SK-N-DZ (cell line): ENCODE measurements at places on chromosomes 3 and 15.

DNA sequence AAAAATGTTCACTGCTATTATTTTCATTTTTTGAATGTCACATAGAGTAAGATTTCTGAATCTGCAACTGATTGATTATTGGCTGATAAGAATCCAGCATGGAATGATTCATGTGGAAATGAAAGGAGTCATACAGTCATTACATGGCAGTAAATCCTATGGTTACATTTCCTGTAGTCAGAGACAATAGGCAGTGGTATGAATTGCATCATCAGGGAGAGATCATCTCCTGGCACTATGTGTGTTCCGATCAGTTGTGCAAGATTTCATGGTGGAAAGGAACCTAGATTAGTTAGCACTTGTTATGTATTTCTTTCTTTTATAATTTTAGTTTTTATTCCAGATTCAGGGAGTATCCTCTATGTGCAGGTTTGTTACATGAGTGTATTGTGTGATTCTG is 38.8 kb downstream of the SLC12A1 start:
- DNase-seq = no peak

DNA sequence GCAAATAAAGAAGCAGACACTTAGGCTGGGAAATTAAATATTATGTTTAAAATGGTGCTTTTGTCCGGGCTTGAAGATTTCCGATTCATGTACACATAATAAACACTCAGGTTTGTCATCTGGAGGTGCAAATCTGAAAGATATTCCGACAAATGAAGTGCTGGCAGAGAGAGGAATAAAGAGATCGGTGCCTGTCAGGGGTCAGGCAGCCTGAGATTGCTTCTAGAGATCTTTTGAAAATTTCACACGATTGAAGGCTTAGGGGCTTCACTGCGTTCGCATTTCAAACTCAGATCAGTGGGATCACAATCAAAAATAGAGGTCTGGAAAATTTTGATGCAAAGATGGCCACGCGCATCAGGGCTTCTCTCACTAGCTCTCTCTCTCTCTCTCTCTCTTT is 33.2 kb downstream of the NR2F2 start:
- no peak for DNase-seq

- no peak for DNase-seq
These were observed 220.0 kb downstream of the C3orf38 start for GRCh38 chr3:88369767-88370166.

DNA sequence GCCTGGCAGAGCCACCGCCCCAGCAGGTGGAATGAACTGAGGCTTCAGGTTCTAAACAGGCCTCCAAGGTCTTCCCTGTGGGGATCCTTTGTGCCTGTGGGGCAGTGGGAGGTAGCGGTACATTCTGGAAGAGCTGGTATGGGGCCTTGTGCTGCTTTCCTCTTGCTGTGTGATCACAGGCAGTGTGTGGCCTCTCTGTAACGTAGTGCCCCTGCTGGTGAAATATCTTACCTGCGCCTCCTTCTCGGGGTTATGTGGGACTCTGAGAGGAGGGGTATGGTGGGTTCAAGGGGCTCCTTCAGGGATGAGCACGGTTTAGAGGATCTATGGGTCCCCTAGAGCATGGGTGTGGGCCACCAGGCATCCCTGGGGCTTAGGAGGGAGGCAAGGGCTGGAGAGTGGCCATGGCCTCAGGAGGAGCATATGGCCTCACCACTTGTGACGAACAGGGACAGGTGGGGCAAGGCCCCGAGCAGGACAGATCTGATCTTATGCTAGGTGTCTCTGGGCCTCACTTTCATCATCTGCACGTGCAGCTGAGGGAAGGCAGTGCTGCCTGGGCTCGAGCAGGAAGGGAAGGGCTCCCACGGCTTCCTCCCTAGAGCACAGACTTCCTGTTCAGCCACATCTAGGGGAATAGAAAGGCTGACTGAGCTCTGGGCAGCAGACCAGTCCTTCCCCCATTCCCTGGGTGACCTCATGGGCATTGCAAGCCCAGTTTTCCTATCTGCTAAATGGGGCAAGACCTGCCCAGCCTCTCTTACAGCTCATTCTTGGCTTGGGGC is 1.9 kb upstream of the ALS2CL start:
- no peak for DNase-seq

DNA sequence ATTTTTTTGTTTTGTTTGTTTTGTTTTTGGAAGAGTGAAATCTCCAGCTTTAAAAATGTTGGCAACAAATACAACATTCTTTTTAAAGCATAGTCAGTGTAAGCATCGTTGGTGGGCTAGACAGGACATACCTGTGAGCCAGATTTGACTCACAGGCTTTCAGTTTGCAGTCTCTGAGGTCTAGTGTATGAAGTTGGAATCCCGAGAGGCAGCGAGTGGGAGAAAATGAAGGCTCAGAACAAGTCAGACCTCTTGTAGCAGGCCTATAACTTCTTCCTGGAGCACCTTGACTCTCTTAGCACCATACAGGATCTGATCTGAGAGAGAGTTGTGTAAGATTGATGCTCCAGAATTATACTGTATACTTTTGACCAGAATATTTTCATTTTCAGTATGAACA is 60.2 kb downstream of the CNTN4 start:
- DNase-seq = no peak

GRCh38 chr3:189838291-189838690 is 207.1 kb downstream of the TP63 start:
- no peak for DNase-seq

DNA sequence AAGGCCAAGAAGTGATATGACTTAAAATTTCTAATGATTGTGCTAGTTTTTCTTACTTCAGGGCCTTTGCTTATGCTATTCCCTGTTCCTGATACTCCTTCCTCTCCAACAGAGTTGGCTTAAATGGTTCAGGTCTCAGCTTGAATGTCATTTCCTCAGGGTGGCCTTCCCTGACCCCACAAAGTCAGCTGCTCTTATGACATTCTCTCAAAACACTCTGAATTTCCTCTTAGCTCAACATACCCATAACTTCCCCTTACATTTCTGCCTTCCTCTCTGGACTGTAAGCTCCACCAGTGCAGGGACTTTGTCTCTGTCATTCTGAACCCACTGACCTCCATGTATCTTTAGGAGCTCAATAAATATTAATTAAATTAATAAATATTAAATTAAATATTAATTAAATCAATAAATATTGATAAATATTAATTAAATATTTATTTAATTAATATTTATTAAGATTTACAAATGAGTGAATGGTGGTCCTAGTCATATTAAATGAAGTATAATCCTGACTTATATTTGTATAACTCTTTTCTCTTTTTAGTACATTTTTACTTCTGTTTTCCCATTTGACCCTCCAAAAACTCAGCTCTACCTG is 17.9 kb upstream of the TMCC1 start:
- DNase-seq = no peak

- DNase-seq = no peak
These were observed 5.2 kb downstream of the DALRD3 start for GRCh38 chr3:49013113-49013737.

DNA sequence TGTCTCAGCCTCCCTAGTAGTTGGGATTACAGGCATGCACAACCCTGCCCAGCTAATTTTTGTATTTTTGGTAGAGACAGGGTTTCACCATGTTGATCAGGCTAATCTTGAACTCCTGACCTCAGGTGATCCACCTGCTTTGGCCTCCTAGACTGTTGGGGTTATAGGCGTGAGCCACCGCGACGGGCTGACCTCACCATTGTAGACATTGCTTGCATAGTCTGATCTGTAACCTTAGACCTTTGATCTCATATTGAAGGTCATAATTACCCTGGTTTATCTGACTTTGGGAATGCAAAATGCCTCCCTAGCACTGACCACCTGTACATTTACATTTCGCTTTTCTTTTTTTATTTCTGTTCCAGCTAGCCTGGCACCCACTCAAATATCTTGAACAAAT is 31.2 kb downstream of the ADGRG7 start:
- DNase-seq = no peak
